ENCODE measurements at places on chromosomes 12 and 14. TPM values are rescaled to one million over a fixed set of nuclear protein-coding genes. Genes with fewer than 3 reads are reported as not detected.
A peak's percentile ranks its signal among the peaks of the same experiment; 100 is the strongest.

KLRB1 gene
- 0.61 TPM for total RNA-seq

RD3L gene
- total RNA-seq, result not detected

GALNT16 gene
- 35.9 TPM for total RNA-seq

GSG1 gene
- not detected for total RNA-seq

SART3 gene
- total RNA-seq, result 68.4 TPM

DNA sequence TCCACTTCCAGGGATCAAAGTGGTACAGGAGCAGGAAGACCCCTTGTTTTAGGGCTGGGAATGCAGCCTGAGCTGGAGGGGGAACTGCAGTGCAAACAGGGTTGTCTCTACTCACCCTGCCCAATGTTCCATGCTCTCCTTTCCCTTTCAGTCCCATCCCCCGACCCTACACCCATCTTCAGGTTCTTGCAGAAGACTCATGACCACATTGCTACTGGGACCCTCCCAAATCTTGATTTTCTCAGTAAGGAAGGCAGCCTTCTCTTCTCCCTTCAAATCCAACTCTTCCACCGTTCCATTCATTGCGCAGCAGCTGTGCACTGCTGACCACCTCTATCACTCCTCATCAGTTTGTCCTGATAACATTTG is 1.9 kb downstream of the SERPINA11 start:
- no peak for DNase-seq

DNA sequence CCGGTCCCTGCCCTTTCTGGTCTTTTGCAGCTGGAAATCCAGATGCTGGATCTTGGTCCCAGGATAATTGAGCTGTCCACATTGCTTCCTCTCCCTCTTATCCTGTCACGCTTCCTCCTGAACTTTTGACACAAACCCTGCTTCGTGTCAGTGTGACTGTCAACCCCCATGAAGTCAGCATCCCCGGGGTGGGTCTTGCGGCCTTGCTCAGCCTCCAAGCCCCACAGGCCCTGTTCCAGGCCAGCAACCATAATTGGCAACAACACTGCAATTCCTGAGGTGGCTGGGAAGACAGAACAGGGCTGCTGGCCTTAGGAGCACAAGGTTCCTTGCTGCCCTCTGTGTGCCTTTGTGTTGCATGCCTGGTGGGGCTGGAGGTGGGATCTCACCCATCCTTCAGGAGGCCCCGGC is 74.9 kb downstream of the NTF3 start:
- no peak for DNase-seq

DNA sequence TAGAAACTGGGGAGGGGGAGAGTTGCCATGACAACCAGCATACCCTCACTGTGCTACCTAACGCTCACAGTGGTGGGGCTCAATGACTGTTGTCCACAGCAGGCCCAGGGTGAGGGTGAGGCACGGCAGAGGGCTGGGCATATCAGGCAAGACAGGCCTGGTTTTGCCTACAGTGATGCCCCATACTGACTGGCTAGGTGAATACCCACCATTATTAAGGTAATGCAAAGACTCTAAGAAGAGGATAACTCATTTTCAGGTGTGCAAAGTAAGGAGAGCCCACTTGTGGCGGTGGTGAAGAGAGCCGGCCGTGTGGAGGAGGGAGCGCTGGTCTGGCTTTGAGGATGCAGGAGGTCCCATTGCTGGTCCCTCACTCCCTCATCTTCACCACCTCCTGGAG is 422.3 kb downstream of the FUT8 start:
- DNase-seq, result no peak

DNA sequence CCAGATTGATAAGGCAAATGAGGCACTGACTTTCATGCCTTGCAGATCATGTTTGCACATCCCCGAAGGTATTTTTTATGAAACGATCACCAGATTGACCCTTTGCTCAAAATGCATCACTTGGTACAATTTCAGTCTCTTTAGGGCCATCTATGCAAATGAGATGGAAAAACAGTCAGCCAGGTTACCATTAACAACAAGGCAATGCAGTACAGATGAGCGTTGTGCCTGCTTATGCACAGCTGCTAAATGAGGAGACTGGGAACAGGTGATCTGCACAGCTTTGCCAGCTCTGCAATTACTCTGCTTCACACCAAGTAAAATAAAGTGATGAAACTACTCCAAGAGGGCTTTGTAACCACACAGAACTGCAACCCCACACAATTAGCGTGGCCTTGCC is 26.1 kb upstream of the PLEKHG7 start:
- no peak for DNase-seq

GRCh38 chr12:3294481-3294911 is 196.5 kb upstream of the PRMT8 start:
- DNase-seq, result no peak

DNA sequence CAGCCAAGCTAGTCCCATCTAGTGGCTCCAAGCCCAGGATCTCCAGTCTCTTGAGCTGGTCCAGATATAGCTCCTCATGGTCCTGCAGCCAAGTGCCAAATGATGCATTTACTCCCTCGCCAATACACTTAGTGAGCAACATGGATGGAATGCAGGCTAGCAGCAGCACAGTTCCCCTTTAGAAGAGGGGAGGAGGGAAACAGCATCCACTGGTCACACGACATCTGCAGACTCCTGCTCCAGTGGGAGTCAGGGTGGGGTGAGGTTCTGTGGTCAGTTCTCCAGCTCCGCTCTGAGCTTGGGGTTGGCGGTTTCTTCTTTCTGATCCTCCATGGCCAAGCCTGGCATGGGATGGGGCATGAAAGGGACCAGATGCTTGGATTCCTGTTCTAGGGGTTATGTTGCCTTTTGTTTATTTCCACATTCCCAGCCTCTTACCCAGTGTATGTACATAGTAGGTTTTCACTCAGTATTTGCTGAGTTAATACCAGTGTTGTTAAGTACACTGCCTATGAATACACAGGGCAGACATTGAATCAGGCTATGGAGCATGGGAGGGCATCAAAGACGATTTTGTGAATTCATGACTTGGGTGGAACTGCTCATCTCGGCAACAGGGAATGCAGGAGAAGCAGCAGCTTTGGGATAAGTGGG is 57.3 kb downstream of the GALNT16 start:
- peak; percentile 81 for DNase-seq

DNA sequence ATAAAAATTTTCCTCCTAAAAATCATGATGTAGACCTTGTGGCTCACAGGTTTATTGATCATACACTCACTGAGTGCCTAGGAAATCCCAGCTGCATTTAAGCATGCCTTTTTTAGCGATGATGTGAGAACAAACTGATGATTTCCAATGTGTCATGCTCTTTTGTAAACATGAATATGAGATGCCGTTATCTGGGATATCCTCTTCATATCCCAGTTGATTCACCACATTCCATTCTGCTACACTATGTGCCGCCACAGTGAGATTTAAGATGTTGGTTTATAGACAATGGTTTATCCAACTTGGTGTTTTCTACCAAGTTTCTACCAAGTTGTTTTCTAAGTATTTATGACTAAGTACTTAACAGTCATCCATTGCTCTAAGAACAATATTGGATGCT is 5.2 kb downstream of the OR4E1 start:
- DNase-seq, result no peak

- no peak for DNase-seq
Measured at GRCh38 chr14:67602076-67602475, 2.0 kb upstream of the PIGH start.

GRCh38 chr12:39623919-39624318 is 4.3 kb upstream of the ABCD2 start:
- no peak for DNase-seq

GRCh38 chr14:68957775-68958174 is 21.3 kb downstream of the ACTN1 start:
- DNase-seq, result no peak

DNA sequence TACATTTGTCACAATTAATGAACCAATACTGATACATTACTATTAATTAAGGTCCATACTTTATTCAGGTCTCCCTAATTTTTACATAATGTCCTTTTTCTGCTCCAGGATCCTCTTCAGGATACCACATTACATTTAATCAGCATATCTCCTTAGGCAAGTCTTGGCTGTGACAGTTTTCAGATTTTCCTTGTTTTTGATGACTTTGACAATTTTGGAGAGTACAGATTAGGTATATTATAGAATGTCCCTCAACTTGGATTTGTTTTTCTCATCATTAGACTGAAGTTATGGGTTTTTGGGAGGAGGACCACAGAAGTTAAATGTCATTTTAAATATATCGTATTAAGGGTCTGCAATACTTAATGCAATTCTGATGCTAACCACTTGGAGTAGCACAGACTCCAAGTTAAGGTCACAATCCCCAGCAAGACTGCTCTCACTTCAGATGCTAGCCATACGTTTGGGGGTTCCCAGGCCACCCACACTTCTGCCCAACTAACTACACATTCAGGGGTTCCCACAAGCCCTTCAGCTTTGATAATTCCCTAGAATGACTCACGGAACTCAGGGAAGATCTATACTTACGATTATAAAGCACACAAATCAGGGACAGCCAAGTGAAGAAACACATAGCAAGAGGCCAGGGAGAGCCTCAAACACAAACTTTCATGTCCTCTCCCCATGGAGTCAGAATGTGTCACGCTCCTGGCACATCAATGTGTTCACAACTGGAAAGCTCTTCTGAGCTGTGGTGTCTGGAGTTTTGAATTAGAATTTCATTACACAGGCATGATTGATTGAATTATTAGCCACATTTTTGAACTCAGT is 17.0 kb upstream of the NUBPL start:
- no peak for DNase-seq
